A172 (cell line): ENCODE measurements at places on chromosomes 3 and 15.

- no peak for DNase-seq
Measured at GRCh38 chr3:46862369-46863025, 747 bp downstream of the MYL3 start.

DNA sequence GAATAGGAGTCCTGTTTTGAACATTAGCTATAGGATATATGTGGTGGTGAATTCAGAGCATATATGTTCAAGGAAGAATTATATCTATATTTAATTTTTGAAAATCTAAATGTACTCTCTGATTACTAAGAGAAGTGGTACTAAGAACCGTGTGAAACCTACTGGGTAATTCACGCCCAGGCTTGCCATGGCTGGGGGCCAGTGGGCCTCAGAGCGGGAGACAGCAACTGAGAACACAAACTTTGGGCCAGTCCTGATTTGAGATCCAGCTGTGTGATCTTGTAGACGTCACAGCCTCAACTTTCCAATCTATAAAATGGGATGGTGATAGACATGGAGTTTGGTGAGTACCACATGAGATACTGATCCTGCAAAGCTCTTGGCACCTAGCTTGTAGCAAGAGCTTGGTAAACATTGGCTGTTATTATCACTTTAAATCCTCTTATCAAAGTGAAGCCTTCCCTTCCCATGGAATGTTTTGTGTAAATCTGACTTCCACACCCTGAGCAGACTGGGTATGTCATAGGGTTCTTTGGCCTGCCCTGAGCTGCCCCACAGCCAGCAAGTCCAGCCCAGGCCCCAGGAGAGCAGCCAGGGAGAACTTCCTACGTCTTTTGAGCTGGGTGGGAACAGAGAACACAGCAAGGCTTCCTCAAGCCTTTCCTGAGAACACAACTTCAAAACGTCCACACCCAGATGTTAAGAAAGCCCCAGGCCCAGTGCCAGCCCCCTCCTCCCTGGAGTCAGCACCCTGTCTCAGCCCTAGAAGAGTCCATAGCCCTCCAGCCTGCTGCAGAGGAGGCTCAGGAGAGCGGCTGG, 8.2 kb upstream of the PAQR5 start:
- DNase-seq, result no peak

DNA sequence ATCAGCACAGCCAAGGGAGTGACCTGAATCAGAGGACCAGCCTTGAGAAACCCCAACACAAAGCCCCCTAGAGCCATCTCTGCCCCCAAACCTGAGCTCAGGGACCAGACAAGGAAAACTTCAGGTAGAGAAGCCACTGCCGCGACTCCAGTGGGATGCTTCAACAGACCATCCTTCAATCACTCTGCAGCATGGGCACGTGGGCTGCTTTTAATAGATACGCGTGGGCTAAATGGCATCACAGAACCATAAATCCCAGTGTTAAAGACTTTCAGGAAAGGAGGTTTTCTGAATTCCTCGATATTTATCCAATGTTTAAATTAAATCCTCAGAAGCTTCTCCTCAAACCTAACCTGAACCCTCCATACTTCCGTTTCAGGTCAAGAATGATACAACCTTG, 30.6 kb downstream of the SH3BP5 start:
- DNase-seq, result no peak

DNA sequence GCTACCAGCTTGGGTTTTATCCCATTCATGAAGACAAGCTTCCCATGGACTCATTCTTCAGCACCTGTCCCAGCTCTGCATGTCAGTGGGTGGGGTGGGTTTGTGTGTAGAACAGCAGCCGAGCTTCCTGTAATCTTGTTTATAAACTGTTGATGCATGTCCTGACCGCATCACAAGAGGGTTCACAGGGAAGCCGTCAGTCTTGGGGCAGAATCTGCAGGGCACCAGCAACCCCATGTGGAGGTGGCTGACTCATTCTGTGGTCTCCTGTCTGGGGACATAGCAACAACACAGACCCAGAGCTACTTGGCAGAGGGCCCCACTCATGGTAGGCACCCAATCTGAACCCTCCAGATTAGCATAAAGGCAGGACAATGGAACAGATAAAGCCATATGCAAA, 35.6 kb downstream of the DAPK2 start:
- DNase-seq, result peak; percentile 93

DNA sequence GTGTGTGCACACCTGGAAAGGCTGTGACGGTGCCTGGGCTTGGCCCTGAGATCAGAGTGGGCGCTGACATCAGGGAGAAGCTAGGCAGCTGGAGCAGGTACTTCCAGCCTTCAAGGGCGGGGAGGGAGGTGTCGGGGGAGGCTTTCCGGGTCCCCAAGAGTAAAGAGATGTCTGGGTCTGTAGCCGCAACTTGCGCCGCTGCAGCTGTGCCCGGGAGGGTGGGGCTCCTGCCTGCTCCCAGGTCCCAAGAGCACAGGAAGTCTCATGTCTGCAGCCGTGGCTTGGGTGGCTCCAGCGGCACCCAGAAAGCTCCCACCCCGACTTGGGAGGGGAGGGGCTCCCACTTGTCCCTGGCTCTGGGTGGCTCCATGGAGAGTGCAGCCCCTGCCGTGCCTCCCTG, 103.2 kb upstream of the BNIP2 start:
- no peak for DNase-seq

GRCh38 chr3:55486857-55487380, at the start of gene WNT5A:
Gene WNT5A (minus strand): TSS chr3:55487306. CDS start chr3:55486985, 321 bp downstream.
- DNase-seq, result no peak

- peak; percentile 21 for DNase-seq
Measured at GRCh38 chr3:140636406-140637138, 41.3 kb upstream of the TRIM42 start.

- no peak for DNase-seq
Measured at GRCh38 chr3:73364517-73364916, 260.2 kb downstream of the PDZRN3 start.

DNA sequence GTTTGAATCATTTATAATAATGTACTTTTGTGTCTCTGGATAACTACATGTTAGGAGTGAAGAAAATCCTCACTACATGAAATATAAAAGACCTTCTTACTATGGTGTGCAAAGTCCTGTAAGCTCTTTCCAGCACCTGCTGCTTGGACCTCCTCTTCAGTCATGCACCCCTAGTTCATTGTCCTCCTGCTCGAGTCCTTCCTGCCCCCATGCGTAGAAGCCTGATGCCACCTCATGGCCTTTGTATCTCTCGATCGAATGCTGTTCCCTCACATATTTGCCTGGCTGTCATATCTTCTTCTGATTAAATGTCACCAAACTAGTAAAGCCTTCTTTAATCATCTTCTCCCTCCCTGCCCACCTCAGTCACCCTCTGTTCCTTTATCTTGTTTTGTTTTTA, 49.9 kb upstream of the SUCLG2 start:
- DNase-seq, result no peak

- DNase-seq, result peak; percentile 68
Measured at GRCh38 chr3:162034368-162034767, 537.8 kb downstream of the OTOL1 start.

GRCh38 chr15:81264072-81264857, 59.7 kb downstream of the STARD5 start:
- no peak for DNase-seq

- no peak for DNase-seq
Measured at GRCh38 chr3:194979173-194979572, 291.8 kb downstream of the XXYLT1 start.

DNA sequence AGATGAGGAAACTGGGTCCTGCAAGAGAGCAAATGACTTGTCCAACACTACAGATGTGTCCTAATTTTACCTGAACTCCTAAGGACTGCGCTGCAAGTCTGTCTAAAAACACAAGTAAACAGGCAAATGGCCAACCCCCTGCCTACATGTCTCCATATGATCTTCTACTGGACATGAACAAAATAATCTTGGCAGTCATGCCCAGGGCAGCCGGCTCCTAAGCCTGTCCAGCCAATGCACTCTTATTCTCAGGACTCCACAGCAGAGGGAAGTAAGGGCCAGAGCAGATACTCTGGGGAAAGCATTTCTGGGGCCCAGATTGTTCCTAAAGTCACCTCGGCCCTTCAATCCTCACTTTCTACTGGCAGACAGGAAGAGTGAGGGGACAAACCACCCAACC, 10.3 kb downstream of the COLQ start:
- no peak for DNase-seq

DNA sequence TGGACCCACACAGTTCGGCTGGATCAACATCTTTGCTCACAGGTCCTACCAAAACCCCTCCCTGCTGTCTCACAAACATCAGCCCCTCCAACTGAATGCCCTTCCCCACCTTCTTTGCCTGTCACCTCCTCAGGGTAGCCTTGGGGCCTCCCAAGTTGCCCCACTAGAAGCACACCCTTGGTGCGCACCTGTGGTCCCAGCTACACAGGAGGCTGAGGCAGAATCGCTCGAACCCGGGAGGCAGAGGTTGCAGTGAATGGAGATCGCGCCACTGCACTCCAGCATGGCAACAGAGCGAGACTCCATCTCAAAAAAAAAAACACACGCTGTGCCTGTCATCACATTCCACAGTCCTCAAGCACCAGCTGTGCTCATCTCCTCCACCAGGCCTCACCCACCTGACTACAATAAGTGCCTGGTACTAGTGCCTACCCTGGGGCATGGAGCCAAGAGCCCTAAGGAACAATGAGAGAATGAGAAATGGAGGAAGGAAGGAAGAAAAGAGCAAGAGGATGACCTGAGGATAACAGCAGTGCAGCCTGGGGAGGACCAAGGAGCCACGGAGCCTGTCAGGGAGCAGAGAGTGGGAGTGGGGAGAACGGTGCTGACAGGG, 26.0 kb downstream of the RPN1 start:
- DNase-seq, result no peak

- no peak for DNase-seq
Measured at GRCh38 chr3:145981056-145981455, 179.9 kb downstream of the PLOD2 start.

DNA sequence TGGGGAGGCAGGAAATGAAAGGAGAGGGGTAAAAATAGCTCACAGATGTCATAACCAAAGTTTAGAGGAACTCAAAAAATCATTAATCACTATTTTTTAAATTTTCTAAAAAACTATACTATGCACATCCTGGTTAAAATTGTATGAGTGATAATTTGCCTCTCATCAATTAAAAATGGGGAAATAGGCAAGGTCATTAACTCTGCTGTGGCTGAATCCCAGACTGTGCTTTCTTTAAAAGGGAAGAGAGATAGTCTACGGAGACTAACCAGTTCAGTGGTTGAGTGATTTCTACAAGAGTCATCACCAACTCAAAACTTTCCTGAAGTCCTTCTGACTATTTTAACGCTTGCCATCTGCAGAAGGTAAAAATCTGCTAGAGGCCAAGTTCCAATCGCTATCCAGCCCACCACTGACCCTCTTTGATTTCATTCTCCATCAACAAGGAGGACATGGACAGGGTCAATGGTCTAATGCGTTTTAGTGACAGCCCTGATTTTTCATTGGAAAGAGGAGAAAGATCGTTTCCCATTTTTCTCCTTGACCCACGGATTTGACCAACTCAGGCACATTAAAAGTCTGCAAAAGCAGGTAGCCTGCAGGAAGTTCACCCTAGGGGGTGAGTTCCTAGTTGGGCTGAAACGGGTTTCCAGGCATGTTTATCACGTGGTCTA, 850 bp downstream of the SUCLG2 start:
- peak; percentile 4 for DNase-seq

- no peak for DNase-seq
Measured at GRCh38 chr15:27260523-27260922, 289.5 kb downstream of the GABRG3 start.

- peak; percentile 35 for DNase-seq
Measured at GRCh38 chr15:85002517-85002916, 20.9 kb downstream of the PDE8A start.

- DNase-seq, result no peak
Measured at GRCh38 chr3:65902304-65902793, 136.4 kb downstream of the MAGI1 start.

DNA sequence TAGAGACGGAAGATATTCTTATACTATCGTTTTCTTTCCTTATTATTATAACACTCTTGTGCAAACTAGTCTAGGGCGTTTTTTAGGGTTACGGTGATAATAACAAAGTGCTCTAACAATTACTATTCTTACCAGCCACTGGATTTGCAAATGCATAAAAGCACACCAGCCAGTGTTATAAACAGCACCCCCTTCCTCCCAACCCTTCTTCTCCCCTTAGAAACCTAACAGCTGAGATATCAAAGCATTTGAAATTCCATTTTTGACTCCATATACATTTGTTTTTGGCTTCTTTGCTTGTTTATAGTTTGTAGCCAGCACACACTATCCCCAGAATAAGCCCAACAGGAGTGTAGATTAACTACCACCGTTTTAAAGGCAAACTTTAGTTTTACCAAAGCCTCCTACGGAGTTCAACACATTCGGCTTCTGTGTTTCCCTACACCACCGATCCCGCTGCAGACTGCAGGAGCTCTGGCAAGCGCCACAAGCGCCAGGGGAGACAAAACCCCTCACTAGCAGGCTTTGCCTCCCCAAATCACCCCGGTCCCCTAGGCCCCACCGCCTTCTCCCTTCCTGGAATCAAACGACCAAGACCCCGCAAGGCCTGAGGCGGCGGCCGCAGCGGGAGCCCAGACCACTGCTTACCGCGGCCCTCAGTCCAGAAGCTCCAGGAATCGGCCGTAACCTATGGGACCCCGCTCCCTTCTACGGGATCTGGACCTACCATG, 461 bp downstream of the COPB2 start:
- peak; percentile 6 for DNase-seq

GRCh38 chr15:70488941-70489848, 274.2 kb downstream of the UACA start:
- no peak for DNase-seq

- DNase-seq, result no peak
Measured at GRCh38 chr3:5553203-5553602, 365.7 kb downstream of the EDEM1 start.

DNA sequence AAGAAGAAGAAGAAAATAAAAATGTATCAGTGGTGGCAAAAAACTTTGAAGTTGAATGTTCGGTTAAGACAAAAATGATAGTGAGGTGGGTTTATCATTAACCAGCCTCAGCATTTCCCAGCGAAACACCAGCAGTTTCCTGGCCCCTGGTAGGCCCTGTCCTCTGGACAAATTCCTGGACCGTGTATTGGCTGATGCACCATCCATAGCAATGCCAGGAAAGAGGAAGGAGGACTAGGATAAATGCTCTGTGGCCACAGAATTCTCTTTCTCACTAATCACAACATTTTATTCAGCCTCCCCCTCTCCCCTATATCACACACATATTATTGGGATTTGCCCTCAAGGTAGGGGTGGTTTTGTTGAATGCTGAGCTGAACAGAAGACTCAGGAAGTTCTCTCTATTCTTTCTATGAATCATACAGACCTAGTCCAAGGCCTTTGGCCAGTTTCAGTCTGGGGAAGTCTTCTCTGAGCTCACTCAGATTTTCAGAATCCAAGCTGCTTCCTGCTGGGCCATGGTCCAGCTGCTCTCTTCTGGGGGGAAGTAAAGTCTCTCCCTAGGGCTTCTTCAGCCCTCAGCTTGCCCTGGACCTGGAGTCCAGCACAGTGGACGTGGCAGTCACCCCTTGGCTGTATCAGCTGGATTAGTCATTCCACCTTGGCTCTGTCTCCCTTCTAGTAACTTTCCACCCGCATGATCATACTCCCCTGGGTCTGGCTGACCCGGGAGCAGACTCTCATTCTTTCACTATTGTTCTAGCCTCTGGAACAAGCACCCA, 27.6 kb downstream of the SLC28A1 start:
- DNase-seq, result peak; percentile 94
